ENCODE measurements at places on chromosomes 6 and 20.

GRCh38 chr6:140627002-140627401 is 1252.6 kb upstream of the CITED2 start:
- DNase-seq: no peak

DNA sequence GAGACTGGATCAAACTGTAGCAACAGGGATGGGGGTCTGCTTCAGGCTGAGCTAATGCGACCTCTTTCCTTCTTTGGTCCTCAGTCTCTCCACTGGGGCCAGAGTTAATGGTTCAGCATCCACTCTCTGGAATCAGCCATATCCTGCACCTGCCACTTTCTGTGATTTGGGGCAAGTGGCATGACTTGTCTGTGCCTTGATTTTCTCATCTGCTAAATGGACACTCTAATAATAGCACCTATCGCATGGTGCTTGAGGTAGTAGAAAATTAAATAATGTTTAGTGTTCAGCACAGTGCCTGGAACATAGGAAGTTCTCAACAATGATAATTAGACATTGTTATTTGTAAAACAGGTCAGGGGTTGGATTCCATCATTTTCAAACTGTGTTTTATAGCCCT is 6.3 kb downstream of the XKR7 start:
- no peak for DNase-seq

DNA sequence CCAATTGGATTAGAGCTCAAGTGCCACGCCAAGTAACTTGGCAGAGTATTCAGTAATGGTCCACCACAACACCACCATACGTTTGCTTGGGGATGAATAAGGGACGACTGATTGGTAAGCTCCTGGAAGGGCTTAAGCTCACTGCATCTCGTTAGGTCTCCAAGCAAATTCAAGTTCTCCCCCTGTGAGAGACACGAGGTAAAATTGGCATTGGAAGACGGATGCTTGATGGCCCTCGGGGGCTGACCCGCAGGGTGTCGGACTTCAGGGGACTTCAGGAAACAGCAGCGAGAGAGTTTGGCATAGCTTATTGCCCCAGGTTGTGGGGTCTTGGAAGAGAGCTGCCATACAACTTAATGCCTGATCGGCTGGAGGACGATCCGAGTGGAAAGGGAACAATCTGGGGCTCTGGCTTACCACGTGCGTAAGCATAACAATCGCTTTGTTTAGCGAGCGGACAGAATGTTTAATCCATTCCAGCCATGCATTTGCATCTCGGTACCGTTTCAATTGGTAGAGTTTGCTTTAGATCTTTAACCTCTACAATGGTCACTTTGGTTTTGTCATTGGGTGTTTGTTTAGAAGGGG is 4.8 kb upstream of the ZNFX1 start:
- no peak for DNase-seq

DNA sequence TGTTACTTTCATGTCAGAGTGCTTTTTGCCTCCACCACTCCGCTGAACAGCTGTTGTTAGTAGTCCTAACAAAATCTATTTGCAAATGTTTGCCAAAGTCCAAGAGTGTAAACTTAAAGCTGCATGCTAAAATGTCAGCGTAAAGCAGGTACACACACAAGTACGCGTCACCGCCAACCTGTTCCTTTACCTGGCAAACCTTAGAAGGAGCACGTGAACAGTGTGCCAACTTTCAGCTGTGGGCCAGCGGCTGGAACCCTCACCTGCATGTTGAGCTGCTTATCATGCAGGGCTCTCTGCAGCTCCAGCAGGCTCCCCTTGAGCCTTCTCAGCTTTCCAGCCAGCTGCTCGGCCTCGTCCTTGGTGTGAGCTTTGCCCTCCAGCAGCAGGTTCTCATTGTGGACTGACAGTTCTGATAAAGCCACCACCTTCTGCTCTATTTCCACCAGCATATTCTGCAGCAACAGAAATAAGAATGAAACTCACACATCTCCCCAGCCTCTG is 359.3 kb downstream of the SYNE1 start:
- DNase-seq: no peak

GRCh38 chr6:26284537-26285142 is 80.4 kb upstream of the BTN3A2 start:
- DNase-seq: no peak

DNA sequence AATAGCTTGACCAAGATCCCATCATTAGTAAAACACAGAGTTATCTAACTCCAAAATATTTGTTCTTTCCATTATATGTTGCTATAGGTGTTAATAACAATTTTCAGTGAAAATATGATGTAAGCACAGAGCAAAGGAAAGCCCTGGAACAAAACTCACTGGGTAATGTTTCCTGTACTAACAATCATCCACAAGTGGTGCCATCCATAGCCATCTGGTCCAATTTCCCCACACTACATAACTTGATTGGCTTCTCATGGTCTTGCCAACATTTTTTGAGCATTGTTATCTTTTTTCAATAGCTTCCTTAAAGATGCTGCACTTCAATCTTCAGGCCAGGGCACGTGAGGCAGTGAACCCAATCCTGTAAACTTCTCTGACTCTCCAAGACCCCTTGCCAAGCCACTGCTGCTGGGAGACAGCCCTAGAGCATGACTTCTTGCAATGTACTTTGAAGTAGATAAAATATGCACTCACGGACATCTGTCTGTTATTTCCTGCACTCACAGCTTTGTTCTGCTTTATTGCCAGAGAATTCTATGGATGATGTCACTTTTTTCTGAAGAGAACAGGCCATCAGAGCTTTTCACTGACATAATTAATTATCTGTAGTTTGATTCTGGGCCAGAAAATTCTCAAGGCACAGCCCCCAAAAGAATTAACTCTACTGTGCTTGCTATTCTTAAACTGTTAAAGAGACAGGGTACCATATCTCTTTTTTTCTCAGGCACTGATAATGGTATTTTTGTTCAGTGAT is 97.5 kb upstream of the TMEM30A start:
- DNase-seq: no peak

GRCh38 chr6:112188906-112189305 is 65.5 kb downstream of the LAMA4 start:
- DNase-seq: no peak

GRCh38 chr6:29757282-29757681 is 34.0 kb downstream of the HLA-F start:
- DNase-seq: no peak

GRCh38 chr6:112939563-112939962 is 592.4 kb downstream of the RFPL4B start:
- no peak for DNase-seq

DNA sequence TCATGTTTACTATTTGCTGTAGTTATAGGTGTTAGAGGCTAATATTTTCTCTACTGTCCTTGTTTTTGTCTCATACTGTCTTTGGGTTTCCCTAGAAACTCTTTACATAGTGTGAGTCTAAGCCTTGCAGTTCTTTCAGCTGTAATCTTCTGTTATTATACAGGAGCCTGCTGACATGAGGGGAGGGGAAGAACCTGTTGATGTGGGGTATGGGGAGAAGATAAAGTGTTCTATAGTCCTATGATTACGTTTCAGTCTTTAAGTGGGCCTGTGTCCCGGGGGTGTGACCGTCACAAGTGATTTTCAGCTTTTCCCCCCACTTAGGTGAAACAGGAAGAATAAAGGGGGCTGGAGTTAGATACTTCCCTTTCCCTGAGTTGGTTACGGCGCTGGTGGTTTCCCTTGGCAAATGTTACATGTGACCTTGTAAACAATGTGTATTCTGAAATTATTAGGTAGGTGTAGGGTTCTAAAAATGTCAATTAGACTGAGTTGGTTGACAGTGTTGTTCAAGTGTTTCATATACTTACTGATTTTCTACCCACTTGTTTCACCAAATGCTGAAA is 41.3 kb downstream of the REV3L start:
- no peak for DNase-seq

- DNase-seq: no peak
Measured at GRCh38 chr6:70221025-70221714, 81.7 kb downstream of the COL9A1 start.

DNA sequence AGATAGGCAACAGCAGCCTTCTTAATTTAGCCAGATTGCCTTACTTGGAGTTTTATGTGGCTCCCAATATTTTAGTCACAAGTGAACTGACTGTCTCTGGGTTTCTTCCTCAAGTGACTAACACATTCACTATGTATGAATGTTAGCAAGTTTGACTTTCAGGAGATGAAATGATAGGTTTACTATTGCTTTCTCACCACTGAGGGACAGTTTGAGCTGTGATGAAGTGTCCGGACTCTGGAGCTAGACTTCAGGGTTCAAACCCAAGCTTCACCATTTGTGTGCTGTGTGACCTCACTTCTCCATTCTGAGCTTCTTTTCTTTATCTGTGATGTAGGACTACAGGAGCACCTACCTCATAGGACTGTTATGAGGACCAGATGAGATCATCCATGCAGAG is 8.2 kb downstream of the DHX35 start:
- no peak for DNase-seq

- no peak for DNase-seq
Measured at GRCh38 chr6:113893866-113894265, 36.7 kb downstream of the MARCKS start.

- no peak for DNase-seq
Measured at GRCh38 chr6:38459291-38459690, 180.4 kb downstream of the BTBD9 start.

- no peak for DNase-seq
Measured at GRCh38 chr6:87105823-87106222, 10.9 kb upstream of the CGA start.

DNA sequence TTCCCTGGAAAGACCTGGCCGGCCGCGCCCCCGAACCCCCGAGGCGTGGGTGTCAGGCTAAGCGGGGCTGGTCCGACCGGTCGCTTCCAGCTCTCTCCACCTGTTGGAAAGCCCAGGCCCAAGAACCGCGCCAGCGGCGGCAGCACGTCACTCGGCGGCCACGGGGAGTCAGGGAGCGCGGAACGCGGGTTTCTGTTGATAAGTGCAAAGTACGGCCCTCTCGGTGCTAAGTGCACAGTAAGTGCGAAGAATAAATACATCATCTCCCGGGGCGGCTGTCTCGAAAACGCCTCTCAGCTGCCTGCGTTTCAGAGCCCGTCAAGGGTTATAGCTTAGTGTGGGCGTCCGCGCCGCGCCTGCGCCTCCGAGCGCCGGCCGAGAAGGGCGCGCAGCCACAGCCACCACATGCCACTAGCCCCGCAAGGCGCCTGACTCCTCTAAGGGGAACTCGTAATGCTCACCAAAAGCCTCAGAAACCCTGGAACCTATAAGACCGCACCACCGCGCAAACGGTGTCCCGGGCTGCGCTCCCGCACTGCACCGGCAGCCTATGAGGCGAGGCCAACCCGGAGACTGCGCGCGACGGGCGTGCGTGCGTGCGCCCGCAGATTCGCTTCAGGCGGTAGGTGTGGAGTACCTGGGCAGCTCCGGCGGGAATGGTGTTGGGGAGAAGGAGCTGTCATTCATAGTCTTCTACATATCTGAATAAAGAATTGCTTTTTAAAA is 9.2 kb upstream of the TBX18 start:
- DNase-seq: no peak

DNA sequence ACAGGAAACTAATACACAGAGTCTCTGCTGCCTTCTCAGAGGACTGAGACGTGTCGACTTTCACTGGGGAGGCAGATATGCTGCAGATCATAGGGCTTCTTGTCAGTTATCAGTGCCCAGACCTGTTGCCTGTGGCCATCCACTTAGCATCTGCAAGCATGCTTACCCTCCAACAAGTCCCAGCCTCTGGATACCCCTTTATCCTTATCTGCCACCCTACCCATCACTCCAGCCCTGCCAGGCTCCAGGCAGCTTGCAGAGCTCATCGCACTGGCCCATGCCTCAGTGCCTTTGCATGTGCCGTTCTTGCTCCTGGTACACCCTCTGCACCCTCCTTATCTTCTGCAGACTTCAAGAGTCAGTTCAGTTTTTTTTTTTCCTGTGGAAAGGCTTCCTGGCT is 119.2 kb downstream of the TOX2 start:
- peak; percentile 19 for DNase-seq

- DNase-seq: no peak
Measured at GRCh38 chr6:86937219-86938079, at the start of gene HTR1E. TSS of gene HTR1E (plus strand) at chr6:86937528. CDS start at chr6:87015335, 77,807 bp downstream.

- no peak for DNase-seq
Measured at GRCh38 chr6:159267165-159267564, 98.0 kb downstream of the FNDC1 start.

DNA sequence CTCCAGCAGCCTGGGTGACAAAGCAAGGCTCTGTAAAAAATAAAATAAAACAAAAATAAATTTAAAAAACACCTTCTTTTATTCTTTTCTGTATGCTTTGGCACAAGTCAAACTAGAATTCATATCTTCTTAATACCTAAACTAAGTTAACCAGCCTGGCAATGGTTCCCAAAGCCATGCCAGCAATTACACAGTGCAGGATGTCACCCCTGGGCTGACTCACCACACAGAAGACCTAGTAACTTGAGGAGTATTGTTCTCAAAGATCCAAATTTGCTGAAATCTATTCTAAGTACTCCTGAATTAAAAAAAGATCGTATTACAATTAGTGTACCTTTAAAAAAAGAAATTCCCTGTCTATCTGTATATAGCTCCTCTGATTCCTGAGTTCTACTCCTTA is 162.7 kb upstream of the SGK1 start:
- no peak for DNase-seq

DNA sequence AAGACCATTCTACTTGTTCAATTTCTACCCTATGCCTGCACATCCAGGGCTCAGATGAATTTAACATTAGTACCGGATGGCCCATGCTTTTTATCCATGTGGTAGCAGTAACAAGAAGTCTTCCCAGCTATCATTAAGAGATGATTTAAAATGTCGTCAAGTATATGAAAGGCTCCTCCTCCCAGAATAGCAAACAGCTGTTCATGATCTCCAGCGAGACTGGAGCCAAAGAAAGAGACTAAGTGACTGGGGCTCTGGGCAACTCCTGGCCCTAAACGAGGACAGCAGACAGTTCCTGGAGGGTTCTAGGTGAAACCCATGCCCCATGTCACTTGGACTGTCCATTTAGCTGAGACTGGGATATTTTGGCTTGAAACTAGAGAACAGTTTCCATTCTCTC is 160.8 kb downstream of the CDC5L start:
- no peak for DNase-seq

GRCh38 chr6:38876475-38876874 is 161.4 kb downstream of the DNAH8 start:
- no peak for DNase-seq

GRCh38 chr20:58969439-58969838 is 11.6 kb upstream of the NELFCD start:
- DNase-seq: no peak

GRCh38 chr6:1257778-1258177 is 54.1 kb upstream of the FOXQ1 start:
- DNase-seq: no peak

DNA sequence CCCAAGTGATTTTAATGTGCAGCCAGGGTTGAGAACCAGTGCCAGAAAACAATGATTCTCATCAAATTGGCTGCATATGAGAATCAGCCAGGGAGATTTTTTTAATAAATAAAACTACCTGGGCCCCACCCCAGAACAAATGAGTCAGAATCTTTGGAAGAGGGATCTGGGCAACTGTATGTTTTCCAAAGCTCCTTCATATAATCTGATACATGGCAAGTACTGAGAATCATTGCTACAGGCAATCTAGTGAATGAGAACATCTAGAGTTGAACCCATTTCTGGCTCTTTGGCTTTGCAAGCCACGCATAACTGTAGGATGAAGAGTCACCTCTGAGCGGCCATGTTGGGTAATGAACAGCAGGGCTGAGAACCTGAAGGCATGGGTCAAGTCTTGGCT is 26.1 kb upstream of the DSP start:
- DNase-seq: no peak

Data from ascending aorta (tissue), 2 donors.